Amniotic stem cell (primary cell): ENCODE measurements at places on chromosomes 2 and 18.

- no peak for DNase-seq
Observed at GRCh38 chr18:42330296-42330695, 375.3 kb downstream of the PIK3C3 start.

DNA sequence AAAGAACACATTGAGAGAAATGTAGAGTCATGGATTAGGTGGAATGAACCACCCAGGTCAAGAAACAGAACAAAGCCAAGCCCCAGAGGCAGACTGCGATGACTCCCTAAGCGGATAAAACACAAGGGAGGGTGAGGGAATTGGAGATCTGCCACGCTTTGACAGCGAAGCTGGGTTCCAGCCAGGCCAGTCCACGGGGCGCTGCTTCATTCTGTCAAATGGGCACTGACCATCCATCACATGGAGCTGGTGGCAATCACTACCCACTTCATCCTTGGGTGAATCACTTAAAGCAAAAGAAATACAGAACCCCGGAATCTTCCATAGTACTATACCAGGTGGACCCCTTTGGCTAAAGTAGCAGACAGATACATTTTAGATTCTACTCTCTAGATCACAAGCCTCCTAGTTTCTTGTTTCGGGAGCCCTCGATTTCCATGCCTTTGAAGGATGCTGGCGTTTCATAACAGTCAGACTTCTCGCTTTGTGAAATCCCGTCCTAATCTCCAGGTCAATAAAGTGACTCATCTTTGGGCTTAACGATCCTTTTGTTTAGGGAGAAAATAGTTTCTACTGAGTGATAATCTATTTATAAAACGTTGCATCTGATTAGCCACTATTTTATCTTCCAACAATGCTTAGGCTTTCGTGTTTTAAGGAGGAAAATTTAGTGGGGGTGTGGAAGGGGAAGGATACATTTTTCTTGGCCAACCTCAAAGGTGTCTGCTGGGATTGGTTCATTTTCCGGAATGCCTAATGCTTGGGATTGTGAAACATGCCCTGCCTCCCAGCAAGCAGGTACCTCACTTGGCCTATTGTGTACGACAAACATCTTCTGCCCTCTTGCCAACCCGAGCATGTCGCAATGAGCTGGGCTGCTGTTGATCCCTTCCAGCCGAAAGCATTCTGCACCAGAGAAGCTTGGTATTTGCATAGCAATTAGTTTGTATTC, 44.1 kb upstream of the HDAC4 start:
- no peak for DNase-seq

- no peak for DNase-seq
Observed at GRCh38 chr2:162327134-162327769, 8.8 kb upstream of the IFIH1 start.

DNA sequence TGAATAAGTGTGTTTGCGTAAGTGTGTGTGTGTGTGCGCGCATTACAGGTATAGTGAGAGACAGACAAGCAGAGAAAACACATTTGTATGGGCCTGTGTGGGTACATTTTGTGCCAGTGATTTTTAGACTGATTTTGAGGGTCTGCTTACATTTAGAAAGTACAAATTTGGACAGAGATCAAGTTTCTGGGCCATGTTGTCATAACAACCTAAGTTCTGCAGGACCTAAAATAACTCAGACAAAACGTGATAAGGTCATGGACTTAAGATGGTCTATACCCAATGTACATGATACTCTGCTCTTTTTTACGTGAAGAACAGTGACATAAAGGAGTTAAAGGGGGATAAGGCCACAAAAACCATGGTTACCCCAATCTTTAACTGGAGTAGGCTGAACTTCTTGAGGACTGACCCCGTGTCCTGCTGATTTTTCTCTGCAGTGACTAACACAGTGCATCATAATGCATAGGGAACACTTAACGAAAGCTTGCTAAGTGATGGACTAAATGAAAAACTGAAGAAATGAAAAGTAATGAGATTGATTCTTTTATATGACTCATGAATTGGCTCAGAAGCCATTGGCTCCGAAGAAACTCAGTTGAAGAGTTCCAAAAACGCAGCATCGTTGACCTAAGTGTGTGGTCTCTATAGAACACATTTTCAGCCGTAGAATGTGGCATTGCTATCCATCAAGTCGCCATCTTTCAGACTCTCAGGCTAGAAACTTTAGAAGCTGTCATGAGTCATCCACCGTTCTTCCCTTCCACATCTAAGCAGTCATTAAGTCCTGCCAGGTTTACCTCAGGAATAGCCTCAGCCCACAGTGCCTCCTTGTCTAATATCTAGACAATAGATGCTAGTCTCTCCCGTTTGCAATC, 61.6 kb upstream of the NCOA1 start:
- DNase-seq, result no peak

DNA sequence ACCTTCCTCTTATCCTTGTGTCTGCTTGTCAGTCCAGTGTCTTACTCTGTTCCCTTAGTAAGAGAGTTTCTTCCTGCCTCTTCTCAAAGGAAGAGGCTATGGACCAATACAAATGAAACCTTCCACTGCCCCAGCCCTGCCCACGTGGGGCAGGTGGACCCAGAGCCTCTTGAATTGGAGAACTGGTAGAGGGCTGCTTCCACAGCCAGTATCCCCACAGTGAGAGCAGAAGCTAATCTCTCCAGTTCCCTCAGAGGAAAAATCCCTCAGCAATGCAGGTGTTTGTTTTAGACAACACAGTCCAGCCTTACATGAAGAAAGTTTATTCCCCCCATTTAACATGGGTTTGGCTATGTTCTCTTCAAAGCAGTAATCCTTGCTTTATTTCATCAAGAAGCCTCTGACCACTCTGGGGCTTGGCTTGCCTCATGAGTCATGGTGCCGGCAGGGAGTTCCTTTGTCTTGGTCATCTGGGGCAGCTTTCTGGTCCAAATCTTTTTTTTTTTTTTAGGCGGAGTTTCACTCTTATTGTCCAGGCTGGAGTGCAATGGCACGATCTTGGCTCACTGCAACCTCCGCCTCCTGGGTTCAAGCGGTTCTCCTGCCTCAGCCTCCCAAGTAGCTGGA, 6.5 kb upstream of the CYBRD1 start:
- DNase-seq, result peak; percentile 36

DNA sequence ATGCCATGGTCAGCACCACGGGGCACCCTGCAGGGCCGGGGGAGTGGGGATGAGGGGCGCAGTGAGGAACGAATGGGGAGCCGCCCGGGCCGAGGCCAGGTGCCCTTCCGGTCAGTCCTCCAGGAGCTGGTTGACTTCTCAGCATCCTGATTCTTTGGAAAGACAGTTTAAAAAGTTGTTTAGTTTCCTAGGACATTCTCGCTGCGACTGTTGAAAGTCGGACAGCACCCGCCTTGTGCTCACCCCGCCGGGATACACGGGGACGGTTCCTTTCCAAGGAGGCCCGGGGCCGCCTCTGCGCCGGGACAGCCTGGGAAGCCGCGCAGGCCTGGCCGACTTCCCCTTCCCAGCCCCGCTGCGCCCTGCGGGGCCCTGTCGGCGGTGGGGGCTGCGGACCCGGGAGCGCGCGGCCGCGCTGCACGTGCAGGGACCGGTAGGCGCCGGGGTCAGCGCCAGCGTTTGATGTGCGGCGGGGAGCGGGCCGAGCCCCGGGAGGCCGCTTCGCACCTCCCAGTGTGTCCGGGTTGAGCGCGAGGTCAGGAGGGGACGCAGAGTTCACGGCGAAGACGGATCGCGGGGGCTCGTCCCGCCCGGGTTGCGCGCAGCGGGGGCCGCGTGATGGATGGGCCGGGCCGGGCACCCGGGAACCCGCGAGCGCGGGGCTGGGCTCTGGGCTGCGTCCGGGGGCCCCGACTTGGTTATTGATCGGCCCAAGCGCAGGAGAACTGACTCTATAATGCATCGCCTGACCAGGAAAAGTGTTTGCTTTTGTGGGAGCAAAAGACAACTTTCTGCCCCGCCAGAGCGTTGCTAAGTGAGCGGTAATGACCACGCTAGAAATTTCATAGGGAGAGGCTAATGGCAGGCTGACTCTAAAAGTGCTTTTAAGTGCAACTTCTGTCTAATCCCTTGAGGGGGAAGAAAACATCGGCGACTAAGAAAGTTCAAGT, 28.0 kb upstream of the SMIM21 start:
- no peak for DNase-seq

DNA sequence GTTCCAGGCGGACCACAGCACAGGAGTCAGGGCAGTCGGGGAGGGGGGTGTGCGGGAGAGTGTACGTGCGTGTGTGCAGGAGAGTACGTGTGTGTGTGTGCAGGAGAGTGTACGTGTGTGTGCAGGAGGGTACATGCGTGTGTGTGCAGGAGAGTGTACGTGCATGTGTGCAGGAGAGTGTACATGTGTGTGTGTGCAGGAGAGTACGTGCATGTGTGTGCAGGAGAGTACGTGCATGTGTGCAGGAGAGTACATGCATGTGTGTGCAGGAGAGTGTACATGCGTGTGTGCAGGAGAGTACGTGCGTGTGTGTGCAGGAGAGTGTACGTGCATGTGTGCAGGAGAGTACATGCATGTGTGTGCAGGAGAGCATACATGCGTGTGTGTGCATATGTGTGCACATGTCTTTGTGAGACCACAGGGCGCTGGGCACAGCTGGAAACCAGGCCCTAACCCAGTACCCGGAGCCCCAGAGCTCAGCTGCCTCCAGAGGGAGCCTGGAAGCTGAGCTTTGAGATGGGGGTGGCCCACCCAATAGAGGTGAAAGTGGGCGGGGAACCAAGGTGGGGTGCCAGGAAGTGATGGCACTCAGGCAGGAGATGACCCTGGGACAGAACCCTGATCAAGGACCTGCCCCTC, 13.9 kb upstream of the KLHL30 start:
- no peak for DNase-seq

- no peak for DNase-seq
Observed at GRCh38 chr2:9027884-9028283, 24.4 kb upstream of the MBOAT2 start.

- no peak for DNase-seq
Observed at GRCh38 chr2:156666130-156666785, 230.1 kb downstream of the GPD2 start.

- no peak for DNase-seq
Observed at GRCh38 chr2:238797537-238797936, 50.3 kb upstream of the TWIST2 start.

- DNase-seq, result no peak
Observed at GRCh38 chr2:119111115-119111975, 47.2 kb downstream of the C1QL2 start.

GRCh38 chr2:84832772-84833461, 48.0 kb downstream of the TRABD2A start:
- no peak for DNase-seq

GRCh38 chr2:200417366-200417765, 92.5 kb downstream of the KCTD18 start:
- no peak for DNase-seq

- no peak for DNase-seq
Observed at GRCh38 chr2:154549869-154550268, 148.6 kb upstream of the KCNJ3 start.

- DNase-seq, result no peak
Observed at GRCh38 chr2:177084607-177085006, 128.0 kb upstream of the HNRNPA3 start.

DNA sequence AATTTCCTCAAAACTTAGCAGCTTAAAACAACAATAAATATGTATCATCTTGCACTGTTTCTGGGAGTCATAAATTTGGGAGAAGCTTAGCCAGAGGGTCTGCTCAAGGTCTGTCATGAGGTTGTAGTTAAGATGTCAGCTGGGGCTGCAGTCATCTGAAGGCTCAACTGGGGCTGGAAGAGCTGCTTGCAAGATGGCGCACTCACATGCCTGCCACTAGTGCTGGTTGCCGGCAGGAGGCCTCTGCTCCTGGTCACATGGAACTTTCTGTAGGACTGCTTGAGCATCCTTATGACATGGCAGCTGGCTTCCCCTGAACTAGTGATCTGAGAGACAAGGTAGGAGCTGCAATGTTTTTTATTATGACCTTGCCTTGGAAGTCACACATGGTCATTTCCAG, 215.5 kb upstream of the HAAO start:
- no peak for DNase-seq

- no peak for DNase-seq
Observed at GRCh38 chr18:10100941-10101701, 187.3 kb downstream of the VAPA start.

- DNase-seq, result no peak
Observed at GRCh38 chr2:219603771-219604170, 6.1 kb downstream of the STK11IP start.

- no peak for DNase-seq
Observed at GRCh38 chr18:66682855-66683322, 79.0 kb upstream of the CDH19 start.
